Fibroblast of pulmonary artery (primary cell): ENCODE measurements at places on chromosomes 5 and 9.
A peak's percentile ranks its signal among the peaks of the same experiment; 100 is the strongest.

- DNase-seq, result no peak
Observed at GRCh38 chr5:23084815-23085214, 231.7 kb upstream of the CDH12 start.

- DNase-seq, result no peak
Observed at GRCh38 chr5:37803487-37803886, 36.4 kb downstream of the GDNF start.

- DNase-seq, result no peak
Observed at GRCh38 chr9:36194326-36195000, 3.7 kb downstream of the CLTA start.

GRCh38 chr9:90839183-90839728 is 37.6 kb downstream of the SYK start:
- DNase-seq, result no peak

DNA sequence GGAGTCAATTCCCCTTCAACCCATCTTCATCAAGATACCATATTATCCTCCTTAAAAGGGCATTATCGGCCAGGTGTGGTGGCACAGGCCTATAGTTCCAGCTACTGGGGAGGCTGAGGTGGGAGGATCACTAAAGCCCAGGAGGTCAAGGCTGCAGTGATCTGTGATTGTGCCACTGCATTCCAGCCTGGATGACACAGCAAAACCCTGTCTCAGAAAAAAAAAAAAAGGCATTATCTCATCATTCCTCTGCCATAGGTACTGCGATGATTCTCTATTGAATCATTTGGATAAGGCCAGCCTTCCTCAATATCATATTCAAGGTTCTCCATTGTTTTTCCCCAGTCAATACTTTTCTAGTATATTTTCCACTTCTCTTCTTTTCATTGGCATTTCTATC is 39.2 kb upstream of the RAB3C start:
- no peak for DNase-seq

GRCh38 chr9:37036776-37037502 is 2.9 kb upstream of the PAX5 start:
- DNase-seq, result peak; percentile 33

GRCh38 chr9:129289883-129290282 is 111.8 kb upstream of the IER5L start:
- no peak for DNase-seq
